Myocyte (in vitro differentiated cells): ENCODE measurements at places on chromosomes 11 and 22.

DNA sequence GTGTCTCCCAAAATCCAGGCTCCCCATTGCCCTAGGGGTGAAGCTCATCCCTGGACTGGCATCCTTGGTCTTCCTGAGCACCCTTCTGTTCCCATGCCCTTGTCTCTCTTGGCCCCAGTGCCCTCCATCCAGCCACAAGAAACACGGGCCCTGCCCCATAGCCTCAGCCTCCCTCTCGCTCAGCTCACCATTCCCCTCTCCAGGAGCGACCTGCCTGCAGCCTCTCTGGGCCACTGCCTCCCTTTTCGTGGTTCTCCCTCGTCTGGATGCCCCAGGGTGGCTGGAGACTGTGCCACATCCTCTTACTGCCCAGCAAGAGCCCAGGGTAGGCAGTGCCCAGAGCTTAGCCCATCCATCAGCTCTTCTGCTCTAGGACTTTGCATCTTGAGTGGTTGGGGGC lies 532.1 kb downstream of the TBC1D22A start:
- no peak for DNase-seq

DNA sequence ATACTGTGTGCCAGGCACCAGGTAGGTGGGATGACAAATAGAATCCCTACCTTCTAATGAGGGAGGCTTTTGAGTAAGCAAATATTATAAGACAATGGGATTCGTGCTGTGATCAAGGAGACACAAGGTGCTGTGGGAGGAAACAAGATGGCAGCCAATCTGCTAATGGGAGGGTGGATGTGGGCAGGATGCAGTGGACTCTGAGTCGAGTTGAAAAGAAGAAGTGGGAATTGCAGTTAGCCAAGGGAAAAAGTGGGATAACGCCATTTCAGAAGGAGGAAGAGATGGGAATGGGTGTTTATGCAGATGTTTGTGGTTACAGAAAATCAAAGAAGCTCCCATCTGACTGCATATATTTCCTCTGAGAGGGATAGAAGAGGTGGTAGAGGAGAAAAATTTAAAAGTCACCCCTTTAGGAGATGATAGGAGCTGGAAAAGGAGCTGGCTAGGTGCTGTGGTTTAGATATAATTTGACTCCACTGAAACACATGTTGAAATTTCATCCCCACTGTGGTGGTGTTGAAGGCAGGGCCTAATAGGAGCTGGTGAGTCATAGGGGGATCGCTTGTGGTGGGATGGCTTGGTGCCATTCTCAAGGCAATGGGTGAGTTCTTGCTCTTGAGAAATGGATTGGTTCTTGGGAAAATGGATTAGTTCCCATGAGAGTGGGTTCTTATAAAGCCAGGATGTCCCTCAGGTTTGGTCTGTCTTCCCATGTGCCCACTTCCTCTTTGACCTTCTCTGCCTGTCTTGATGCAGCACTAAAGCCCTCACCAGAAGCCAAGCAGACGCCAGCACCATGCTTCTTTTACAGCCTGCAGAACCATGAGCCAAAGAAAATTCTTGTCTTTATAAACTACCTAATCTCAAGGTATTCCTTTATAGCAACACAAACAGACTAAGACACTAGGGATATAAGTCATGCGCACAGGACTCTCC lies 30.0 kb upstream of the POU2AF1 start:
- peak; percentile 91 for DNase-seq

DNA sequence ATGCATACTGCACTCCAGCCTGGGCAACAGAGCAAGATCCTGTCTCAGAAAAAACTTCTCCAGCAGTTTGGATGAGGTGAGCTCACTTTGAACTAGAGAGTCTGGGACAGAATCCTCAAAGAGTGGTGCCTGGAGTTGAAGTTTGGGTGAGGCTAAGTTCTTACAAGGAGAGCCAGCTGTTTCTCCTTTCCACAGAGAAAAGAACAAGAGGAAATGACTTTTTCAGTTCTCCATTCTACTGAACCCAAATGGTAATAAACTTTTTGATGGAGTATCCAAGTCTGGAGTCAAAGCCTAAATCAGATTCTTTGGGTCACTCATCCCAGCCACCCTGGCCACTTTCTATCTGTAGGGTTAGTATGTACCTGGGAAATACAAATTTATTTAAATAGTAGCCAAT lies 102.7 kb downstream of the TRAF6 start:
- no peak for DNase-seq

GRCh38 chr22:46774980-46775849 lies 12.8 kb downstream of the TBC1D22A start:
- DNase-seq = no peak

DNA sequence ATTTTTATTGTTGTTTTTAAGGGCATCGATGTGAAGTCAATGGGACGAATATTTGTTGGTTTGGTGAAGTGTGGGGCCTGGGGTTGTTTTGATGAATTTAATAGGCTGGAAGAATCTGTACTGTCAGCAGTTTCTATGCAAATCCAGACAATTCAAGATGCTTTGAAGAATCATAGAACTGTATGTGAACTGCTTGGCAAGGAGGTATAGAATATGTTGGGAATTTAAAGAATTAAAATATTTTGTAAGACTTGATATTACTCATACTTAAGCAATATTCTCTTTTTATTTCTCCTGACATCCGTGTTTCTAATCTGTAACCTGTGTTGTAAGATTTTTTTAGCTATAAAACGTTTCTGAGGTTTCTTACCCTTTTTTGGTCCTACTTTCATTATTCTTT lies 61.6 kb downstream of the DYNC2H1 start:
- no peak for DNase-seq
